ENCODE measurements at places on chromosomes 4 and X.

GRCh38 chr4:23747281-23747735 is 142.5 kb downstream of the PPARGC1A start:
- DNase-seq = no peak

DNA sequence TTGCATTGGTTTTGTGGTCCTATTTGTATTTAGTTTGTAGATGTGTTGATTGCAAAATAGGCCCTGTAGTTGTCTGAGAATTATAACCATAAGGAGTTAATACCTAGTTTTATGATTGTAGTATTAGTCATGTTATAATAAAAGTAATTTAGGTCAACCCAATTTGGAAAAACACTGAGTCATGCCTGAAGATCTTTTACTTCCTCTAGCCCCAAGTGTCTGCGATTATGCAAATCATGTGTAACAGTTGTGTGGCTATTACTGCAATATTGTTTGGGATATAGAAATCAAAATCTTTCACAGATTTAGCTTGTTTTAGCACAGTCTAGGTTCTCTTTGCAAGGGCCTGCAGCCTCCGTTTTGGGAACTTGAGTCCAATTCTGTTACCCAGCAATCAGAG is 12.6 kb downstream of the SRD5A3 start:
- no peak for DNase-seq

DNA sequence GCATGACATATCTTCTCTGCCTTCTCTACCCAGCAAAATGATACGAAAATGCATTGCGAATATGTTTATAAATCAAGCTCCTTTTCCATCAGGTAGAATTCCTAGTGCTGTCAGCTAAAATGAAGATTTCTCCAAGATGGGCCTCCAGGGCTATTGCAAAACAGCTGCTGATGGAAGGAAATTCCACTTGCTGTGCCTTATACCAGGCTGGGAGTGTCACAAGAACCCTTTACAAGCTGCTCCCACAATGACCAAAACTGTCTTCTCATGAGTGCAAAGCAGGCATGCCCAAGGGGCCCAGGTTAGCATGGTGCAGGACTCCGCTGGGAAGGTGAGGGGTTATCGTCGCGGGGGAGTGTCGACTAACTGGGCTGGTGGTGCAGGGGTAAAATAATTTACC is 8.7 kb downstream of the HNRNPH2 start:
- DNase-seq = no peak

DNA sequence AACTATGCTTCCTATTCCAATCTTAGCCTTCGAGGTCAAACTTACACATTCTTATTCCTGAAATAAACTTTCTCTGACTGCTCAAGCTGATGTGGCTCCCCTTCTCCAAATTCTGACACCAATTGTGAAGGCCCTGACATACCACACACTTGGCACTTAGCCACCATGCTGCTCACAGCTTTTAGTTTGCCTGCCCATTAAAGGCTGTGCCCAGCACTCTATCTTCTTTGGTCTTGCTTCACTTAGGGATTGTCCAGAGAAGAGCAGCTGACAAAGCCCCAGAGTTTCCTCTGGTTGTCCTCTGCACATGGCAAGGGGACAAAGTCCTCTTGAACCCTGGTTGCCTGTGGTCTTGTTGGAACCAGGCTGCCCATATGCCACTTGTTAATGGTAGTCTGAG is 126.1 kb downstream of the ARHGEF9 start:
- no peak for DNase-seq

GRCh38 chr4:124070688-124071484 is 641.6 kb downstream of the ANKRD50 start:
- no peak for DNase-seq

DNA sequence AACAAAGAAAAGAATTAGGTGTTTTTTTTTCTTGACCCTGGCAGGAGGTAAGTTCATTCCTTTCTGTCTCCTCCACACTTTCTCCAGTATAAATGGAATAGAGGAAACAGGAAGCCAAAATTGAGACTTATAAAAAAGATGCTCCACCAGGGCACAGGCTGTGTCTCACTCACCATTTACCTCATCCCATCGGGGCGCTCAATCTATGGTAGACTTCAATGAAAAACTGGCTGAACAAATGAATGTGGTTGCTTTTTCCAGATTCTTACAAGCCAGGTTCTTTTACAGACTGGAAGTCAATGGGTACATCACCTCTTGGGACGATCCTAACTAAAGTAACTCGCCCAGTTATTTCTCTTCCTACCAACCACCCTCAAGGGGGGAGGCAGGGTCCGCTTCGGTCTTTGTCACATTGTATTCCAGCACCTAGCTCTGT is 685 bp downstream of the COMMD8 start:
- no peak for DNase-seq

All from stimulated activated CD4-positive, alpha-beta T cell treated with anti-CD3 and anti-CD28 coated beads, TNF-alpha, amount 100 ng/mL, for 48 hours (primary cell).